NCI-H748 treated with DMSO at 0.1 percent for 48 hours (cell line): ENCODE measurements at places on chromosomes 12 and 14.

GRCh38 chr14:36880276-36880675 lies 218.6 kb downstream of the PAX9 start:
- peak; percentile 27 for DNase-seq

- no peak for DNase-seq
Observed at GRCh38 chr14:60025571-60025970, 66.2 kb upstream of the PCNX4 start.

DNA sequence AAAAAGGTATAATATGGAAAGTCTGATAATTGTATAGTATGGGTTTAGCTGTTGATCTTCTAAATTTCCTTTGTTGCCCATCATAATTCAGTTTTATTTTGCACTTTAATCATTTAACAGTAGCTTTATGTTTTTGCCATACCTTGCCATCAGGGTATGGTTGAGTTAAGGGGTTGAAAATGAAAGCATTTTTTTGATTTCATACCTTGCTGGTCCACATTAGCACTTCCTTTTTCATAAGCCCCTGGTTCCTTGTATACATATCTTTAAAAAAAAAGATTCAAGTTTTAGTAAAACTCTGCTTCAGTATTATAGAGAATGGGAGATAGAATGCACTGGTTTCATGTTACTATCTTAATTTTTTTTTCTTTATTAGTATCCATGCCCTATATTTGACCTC lies 71.1 kb downstream of the MIPOL1 start:
- DNase-seq, result no peak

DNA sequence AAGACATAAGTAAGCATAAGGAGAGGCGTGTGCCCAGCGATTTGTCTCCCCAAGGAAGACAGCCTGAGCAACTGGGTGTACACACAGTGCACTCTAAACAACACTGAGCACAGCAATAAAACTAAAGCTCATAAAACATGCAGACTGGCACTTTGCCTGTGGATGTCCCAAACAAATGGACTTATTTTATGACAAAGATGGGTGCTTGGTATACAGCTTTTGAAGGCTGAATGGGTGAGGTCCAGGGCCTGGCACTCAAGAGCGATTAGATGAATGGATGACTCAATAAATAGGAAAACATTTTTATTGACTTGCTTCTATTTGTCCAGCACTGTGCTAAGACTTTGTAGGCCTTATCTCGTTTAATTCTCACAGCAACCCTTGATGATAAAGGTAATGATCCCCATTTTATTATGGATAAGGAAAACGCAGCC lies 28.5 kb downstream of the LGMN start:
- no peak for DNase-seq
